ENCODE measurements at places on chromosomes 11 and 22.

- no peaks in the 10 kb centered on the region for H3K4me1 ChIP-seq
- no peaks in the 10 kb centered on the region for H3K36me3 ChIP-seq
- no peaks in the 10 kb centered on the region for H3K27me3 ChIP-seq
- H3K27ac ChIP-seq = no peak overlapping the region
- H3K4me3 ChIP-seq = no peak overlapping the region
These were observed 420.9 kb downstream of the METTL15 start for GRCh38 chr11:28529046-28529445.

DNA sequence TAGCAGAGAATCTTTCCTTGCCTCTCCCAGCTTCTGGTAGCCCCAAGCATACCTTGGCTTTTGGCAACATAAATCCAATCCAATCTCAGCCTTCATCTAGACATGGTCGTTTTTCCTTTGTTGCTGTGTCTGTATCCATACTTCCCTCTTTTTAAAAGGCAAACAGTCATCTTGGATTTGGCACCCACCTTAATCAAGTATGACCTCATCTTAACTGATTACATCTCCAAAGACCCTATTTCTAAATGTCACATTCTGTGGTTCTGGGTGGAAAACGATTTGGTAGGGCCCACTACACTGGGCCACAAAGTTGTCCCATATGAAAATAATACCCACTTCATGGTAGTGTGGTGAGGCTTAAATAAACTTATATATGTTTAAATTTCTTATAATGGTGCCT lies 852 bp downstream of the BUD13 start:
- no peaks in the 10 kb centered on the region for H3K27me3 ChIP-seq
- peak overlapping the region; percentile 16 for H3K4me3 ChIP-seq
- DNase-seq = no peak
- H3K36me3 ChIP-seq = peaks cover 6% of the 10 kb centered on the region

- no peak overlapping the region for H3K27ac ChIP-seq
- no peaks in the 10 kb centered on the region for H3K27me3 ChIP-seq
- no peak for DNase-seq
- H3K4me1 ChIP-seq = peaks cover 2% of the 10 kb centered on the region
- no peak overlapping the region for H3K4me3 ChIP-seq
These were observed 52.7 kb downstream of the CLPB start for GRCh38 chr11:72381584-72382090.

DNA sequence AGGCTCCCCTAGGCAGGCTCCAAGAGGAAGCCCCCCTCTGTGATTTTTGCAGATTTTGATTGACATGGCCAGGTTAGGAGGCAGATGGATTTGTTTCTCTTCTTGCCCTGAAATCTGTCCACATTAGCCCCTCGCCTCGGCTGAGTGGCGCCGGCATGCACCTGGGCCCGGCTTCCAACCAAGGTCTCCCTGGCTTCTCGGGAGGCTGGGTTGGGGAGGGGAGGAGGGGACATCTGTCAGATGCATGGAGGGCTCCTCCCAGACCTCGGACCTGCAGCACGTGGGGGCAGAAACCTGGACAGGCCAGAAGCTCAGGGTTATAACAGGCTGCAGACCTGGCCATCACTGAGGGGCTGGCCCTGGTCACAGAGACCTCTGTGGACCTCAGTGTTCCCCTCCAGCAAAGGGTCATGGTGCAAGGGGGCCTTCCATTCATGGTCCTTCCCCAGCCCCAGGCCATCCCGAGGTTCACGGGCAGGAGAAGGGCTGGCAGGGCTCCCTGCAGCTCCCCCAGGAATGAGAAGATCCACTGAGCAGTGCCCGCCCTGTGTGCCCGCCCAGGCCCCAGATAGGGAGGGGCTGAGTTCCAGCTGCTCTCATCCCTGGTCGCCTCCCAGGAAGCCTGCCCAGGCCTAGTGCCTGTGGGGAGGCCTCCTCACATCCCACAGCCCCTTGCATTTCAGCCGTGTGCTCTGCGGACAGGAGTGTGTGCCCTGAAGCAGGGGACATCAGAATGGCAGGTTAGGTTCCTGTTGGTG lies 747.8 kb downstream of the BRD1 start:
- DNase-seq = no peak
- H3K4me1 ChIP-seq = no peaks in the 10 kb centered on the region
- no peaks in the 10 kb centered on the region for H3K27me3 ChIP-seq
- H3K27ac ChIP-seq = no peak overlapping the region

- H3K4me1 ChIP-seq = no peaks in the 10 kb centered on the region
- H3K27me3 ChIP-seq = no peaks in the 10 kb centered on the region
- H3K36me3 ChIP-seq = peaks cover 2% of the 10 kb centered on the region
These were observed 30.4 kb downstream of the COMMD9 start for GRCh38 chr11:36258730-36259360.
